HL-60 (cell line): ENCODE measurements at places on chromosomes 6 and 20.

- DNase-seq = peak; percentile 52
Measured at GRCh38 chr6:26329763-26330511, 35.1 kb upstream of the BTN3A2 start.

GRCh38 chr6:37819802-37820717 lies 533 bp downstream of the ZFAND3 start:
- peak; percentile 68 for DNase-seq

DNA sequence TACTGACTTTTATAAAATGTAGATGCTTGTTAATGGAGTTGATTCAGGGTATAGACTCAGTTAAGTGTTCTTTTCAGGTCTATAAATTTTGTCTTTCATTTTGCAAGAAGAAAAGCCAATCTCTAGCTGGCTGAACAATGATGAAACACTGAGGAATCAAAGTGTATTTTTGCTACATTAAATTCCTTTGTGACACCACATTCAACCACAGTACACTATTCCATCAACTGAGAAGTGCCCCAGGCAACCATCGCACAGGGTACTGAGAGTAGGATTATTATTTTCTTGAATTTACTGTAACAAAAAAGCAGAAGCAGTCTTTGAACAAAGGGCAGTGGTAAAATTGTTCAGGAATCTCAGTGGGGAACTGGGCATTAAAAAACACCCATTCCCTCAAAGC lies 83.6 kb downstream of the PREP start:
- no peak for DNase-seq

DNA sequence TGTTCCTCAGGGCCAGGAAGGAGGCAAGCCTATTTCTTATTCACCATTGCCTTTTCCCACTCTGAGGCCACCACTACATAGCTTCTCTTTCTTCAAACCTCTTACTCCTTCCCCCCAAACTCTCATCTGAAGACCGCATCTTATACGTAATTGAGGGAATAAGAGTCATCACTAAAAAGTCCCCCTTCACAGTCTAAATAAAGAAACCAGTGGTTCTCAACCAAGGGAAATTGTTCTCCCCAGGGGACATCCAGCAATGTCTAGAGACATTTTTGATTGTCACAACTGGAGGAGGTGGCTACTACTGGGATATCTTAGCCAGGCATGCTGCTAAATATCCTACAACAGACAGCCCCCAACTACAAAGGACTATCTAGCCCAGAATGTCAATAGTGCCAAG lies 327.6 kb upstream of the CNR1 start:
- no peak for DNase-seq

- DNase-seq = no peak
Measured at GRCh38 chr6:40695114-40695513, 108.0 kb upstream of the LRFN2 start.

GRCh38 chr6:25014791-25015560 lies 79.2 kb upstream of the RIPOR2 start:
- DNase-seq = no peak

DNA sequence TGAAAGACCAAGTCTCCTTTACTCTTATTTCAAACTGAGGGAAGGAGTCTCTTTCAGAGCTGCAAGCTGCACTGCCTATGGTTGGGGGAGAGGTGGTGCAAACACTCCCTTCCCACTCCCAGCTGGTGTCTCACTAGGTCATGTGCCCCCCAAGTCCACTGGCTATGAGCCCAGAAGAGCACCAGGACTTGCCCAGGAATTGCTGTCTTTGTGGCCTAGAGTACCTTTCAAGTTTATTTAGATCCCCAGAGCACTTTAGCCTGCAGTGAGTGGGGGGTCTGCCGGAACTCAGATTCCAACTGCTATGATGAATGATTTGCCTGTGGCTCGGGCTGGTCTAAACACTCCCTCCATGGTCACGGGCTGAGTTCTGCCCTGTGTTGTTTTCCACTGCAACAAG lies 192.6 kb upstream of the CITED2 start:
- peak; percentile 13 for DNase-seq

- no peak for DNase-seq
Measured at GRCh38 chr20:50743087-50743486, 11.7 kb downstream of the PARD6B start.

DNA sequence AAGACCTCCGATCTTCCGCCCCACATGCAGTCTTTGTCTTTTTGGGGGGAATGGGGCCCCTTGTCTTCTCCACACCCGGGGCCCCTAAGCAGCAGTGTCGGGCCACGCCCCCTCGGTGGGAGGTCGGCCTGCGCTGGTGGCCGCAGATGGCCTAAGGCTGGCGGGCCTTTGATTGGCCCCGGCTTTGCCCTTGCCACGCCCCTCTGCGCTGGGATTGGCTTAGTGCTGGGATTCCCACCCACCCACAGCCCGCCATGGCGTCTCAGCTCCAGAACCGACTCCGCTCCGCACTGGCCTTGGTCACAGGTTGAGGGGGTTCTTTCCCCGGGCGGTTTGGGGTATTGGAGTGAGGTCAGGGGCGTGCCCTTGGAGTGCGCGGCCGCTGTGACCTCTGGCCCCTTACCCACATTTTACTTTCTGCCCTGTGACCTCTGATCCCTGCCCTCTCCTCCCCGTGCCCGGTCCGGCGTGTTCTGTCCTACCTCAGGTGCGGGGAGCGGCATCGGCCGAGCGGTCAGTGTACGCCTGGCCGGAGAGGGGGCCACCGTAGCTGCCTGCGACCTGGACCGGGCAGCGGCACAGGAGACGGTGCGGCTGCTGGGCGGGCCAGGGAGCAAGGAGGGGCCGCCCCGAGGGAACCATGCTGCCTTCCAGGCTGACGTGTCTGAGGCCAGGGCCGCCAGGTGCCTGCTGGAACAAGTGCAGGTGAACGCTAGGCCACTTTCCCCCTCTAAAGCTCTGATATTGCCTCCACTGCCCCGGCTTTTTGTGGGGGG lies at the start of gene HSD17B8:
Gene HSD17B8 (plus strand): TSS at position 241 of the 776 bp plus-strand sequence. CDS start 14 bp downstream, at position 255.
- DNase-seq = peak; percentile 30

- peak; percentile 80 for DNase-seq
Measured at GRCh38 chr6:41222513-41222912, 5.6 kb upstream of the TREML4 start.

DNA sequence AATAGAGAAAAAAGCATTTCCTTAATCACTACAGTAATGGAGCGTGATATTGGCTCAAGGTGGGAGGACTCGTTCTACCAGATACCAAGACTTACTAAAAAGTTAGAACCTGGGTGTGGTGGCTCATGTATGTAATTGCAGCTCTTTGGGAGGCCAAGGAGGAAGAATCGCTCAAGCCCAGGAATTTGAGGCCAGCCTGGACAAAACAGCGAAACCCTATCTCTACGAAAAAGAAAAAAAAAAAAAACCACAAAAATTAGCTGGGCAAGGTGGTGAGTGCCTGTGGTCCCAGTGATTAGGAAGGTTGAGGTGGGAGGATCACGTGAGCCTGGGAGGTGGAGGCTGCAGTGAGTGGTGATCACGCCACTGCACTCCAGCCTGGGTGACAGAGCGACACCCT lies 24.0 kb upstream of the ATRN start:
- no peak for DNase-seq

- no peak for DNase-seq
Measured at GRCh38 chr20:59458645-59459044, 145.7 kb upstream of the PHACTR3 start.

DNA sequence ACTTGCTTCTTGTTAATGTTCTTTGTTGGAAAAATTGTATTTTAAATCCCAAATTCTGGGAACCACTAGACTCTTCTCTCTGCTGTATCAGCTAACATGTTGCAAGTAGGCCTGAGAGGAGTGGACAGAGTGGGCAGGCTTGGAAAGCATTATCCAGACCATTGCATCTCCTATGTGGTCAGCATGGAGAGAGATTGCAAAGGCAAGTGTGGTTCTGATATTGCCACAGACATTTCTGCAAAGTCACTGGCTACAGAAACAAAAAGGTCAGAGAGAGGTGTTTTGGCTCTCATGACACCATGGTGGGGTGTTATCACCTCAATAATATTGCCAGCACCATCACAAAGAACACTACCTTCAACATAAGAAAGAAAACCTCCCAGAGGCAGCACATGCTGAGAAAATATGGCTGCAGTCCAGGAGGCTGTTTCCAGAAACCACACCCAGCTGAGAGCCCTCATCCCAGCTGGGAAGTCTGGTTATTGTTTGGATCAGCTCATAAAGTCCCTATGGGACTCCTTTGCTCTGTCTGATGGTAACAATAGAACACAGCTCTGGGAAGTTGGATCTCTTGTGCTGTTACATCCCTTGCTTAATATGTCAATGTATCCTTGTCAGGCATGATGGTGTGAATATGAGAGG lies 78.2 kb upstream of the TBX18 start:
- no peak for DNase-seq

DNA sequence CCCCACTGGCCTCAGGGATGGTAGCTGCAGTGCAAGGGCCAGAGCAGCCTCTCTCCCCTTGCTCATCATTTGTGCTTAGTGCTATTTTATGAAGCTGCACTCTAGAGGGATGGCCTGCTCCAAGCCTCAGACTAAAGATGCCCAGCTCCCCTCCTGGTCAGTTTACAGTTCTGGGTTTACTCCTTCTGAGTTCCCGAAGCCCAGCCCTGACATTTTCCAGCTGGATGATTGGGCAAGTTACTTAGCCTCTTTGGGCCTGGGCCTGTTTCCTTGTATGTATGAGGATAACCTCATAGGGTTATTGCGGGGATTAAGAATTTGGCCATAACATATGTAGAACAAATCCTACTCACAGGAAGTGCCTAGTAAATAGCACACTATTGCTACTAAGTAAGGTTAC lies 31.8 kb upstream of the EMILIN3 start:
- no peak for DNase-seq

DNA sequence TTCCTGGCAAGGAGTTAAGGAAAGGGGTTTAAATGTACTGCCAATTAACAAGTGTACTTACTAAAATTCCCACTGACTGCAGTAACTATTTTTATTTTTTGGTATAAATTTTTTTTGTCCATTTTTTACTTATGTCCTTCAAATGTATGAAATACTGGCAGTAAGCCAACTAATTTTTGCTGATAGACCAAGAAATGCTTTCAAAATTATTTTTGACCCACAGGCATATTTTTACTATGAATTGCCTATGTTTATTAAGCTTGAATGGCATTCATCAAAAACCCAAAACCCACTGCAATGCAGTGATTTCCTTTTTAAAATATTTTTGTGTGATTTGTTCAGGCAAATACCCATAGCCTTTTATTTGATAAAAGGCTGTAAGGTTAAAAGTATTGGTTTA lies 560.1 kb downstream of the UTRN start:
- no peak for DNase-seq

GRCh38 chr6:5425267-5425666 lies 164.0 kb downstream of the FARS2 start:
- DNase-seq = no peak

DNA sequence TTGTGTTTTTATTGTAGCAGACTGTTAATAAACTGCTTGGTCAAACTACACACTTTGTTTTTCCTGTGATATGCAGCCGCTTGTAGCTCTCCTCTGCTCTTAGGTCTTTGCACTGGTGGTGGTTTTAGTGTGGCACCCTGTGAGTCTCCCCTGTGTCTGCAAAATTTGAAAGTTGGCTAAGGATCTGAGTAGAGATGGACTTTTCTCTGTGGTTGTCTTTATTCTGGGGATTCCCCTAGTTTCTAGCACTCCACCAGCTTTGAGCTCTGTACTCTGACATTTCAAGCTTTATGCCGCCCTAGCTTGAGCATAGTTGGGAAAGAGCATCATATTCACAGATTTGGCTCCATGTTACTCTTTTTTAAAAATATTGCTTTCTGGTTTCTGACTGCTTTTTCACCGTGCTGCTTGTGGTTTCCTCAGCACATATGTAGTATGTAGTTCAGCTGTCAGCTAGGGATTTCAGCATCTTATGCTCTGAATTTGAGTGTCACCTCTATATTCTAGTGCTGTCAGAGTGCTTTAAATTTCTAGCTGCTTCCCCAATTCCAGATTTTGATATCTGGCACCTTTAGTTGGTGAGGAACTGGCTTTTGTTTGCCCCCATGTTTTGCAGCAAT lies 25.4 kb downstream of the CDYL start:
- no peak for DNase-seq

DNA sequence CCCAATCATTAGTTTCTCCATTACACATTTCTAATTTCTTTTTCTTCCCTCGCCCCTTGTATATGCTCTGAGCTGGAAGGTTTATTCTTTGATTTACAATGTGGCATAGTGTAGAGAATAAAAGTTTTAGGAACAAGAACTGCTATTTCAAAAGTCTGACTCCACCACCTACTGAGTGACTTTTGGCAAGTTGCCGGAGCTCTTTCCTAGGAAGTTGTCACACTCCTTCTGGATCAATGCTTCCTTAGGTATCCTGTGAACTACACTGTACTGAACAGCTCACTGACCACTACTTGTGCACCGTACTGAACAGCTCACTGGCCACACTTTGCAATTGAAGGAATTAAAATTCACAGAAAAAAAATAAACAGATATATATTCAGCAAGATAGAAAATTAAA lies 458.2 kb downstream of the FRK start:
- no peak for DNase-seq

GRCh38 chr6:25623879-25624278 lies 28.1 kb upstream of the SCGN start:
- no peak for DNase-seq

DNA sequence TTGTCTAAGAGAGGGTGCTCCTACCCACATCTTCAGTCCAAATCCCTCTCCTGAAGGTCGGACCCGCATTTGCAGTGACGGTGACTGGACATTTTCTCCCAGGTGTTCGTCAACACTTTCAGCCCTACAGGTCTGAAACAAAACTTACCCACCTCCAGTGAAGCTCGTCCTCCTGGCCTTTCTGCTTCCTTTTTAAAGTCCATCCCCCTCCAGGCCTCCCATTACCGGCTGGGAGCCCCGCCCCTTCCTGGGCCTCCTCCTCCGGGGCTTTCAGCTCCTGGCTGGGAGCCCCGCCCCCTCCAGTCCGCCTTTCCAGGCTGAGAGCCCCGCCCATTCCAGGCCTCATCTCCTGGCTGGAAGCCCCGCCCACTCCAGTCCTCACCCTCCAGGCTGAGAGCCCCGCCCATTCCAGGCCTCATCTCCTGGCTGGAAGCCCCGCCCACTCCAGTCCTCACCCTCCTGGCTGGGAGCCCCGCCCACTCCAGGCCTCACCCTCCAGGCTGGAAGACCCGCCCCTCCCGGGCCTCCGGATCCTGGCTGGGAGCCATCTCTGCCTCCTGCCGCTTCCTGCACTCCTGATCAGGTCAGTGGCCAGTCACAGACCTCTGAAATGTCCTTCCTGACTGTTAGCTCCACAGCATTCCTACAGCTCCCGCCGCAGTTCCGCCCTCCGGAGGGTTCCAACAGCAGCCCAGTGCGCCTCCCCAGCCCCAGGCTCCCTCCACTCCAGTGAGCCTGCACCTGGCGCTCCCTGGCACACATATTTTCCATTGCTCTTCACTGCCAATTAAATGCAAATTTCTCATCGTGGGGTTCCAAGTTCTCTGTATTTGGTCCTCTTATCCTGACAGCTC lies 98.5 kb downstream of the LY86 start:
- peak; percentile 84 for DNase-seq

- no peak for DNase-seq
Measured at GRCh38 chr6:31214516-31214915, 44.0 kb upstream of the POU5F1 start.

GRCh38 chr20:10651227-10651990 lies 22.4 kb downstream of the JAG1 start:
- DNase-seq = no peak
